ENCODE measurements at places on chromosomes 5 and 9.

DNA sequence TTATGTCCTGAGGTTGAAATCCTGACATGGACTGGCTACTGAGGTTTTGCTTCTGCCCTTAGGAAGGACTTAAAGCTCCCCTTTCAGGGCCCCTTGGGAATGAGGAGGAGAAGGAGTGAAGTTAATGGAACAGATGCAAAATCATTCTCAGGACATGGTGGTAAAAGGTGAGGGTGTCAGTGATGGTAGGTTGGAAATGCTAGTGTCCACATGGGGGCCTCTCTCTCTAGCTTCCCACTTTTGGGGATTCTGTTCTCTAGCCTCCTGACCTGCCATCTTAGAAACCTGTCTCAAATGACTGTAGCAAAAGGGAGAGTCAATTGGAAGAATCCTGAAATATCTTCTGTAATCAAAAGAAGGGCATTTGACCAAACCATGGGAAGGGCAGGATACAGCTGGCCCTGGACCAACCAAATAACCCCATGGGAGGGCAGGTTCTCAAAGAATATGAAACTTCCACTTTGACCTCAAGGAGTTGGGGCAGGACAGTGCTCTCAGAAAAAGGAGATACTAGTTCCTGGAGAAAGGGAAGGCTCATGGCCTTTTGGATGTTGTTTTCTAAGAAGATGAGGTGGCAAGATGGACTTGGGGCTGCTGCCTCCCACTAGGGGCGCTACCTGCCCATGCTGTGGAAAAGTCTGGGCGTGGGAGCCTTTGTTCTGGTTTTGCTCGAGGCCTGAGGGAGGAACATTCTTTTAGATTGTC lies 21.2 kb upstream of the MLANA start:
- no peak for DNase-seq

DNA sequence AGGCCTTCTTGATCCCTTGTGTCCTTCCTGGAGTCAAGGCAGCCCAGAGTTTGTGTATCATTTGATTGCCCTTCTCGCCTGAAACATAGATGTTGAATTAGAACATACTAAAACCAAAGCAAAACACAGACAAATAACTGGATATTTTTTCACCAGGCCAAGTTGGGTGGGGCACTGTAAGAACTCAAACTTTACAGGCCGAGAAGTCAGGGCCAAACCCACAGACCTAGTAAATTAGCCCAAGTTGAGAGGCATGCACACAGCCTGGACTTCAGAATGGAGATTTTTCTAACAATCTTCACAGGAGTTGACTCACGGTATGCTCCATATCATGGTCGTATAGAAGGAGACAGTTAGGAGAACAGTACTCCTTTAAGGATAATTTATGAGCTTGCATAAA lies 121.7 kb downstream of the PIK3R1 start:
- no peak for DNase-seq

DNA sequence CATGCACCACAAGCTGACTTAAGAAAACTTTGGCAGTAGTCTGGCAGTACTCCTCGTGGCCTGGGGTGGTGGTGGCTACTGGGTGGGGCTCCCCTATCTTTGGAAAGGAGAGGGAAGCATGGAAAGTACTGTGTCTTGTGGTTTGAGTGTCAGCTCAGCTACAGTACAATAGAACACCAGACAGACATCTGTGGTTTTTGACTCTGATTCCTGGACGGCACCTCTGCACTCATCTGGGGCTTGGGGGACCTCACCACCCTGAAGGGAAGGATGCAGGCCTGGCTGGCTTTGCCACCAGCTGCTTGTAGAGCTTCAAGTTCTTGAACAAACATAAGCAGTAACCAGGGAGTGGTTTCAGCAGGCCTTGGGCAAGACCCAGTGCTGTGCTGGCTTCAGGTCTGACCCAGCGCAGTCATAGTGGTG lies 40.6 kb downstream of the TNFSF8 start:
- no peak for DNase-seq

GRCh38 chr5:171906066-171906570 lies 100.3 kb downstream of the FBXW11 start:
- DNase-seq: no peak

- no peak for DNase-seq
Observed at GRCh38 chr9:33042473-33042872, 17.4 kb downstream of the DNAJA1 start.
